Mucosa of descending colon (tissue), 3 donors: ENCODE measurements at places on chromosomes 5 and 9.

- no peak for DNase-seq
Measured at GRCh38 chr9:135392511-135392910, 87.1 kb upstream of the PPP1R26 start.

- no peak for DNase-seq
Measured at GRCh38 chr9:26058111-26058895, 380.1 kb upstream of the TUSC1 start.

DNA sequence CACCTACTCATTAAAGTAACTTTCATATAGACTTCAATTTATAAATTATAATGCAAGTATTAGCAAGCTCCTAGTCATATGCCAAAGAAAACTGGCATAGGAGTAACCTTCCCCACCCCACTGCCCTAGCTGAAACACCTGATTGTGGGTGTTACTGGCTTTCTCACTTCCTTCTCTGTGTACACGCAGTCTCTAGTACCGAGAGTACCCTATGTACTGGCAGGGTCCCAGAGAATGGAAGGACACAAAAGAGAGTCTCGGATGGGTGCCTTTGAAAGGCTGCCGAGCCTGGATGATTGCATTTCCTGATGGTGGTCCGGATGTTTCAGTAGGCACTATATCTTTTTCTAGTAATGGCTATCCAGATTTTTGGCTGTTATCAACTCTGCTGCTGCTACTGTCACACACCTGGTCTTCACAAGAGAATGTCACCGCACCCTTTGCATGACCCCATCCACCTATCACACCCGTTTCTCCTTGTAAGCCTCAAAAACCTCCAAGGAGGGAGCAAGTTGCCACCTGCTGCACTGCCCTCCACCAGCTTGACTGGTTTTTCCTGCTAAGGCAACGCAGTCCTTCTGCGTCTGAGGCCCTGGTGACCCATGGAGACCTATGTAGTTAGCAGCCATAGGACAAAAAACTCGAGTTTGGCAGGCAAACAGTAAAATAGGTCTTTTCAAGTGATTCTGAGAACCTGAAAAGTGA is 53.8 kb upstream of the CLINT1 start:
- DNase-seq: peak; percentile 67

DNA sequence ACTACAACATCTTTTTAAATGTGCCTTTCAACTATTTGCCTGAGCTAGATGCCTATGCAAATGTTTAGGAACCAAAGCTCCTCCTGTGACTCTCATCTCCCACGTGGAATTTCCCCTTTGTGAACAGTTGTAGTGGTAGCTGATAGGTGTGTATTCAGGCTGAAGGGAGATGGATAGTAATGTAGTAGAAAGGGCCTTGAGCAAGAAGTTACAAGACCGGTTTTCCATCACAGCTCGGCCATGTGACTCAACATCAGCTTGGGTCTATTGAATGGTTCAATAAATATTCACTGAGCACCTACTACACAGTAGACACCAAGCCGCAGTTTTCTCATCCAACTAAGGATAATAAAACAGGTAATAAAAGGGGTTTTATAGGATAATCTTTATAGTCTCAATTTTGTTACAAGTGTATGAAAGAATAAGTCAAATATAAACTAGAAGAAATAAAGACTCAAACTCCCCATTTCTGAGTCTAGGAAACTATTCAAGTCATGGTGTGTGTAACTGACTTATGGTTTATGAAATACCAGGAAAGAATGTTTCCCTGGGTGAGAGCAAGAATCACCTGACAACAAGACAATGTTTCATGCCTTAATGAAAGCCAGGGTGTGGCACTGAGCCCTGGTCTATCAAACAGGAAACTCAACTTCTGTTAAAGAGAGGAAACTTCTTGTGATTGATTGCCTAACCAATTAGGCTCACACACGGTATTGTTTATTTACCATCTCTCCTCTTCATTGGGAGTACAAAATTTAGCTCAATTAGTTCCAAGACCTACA is 187.1 kb upstream of the SPEF2 start:
- DNase-seq: no peak

GRCh38 chr5:83856881-83857280 is 136.2 kb upstream of the HAPLN1 start:
- no peak for DNase-seq

- no peak for DNase-seq
Measured at GRCh38 chr9:87063246-87063645, 115.9 kb upstream of the GAS1 start.

GRCh38 chr9:129597355-129598088 is 23.4 kb downstream of the C9orf50 start:
- DNase-seq: peak; percentile 64

- no peak for DNase-seq
Measured at GRCh38 chr5:134570886-134571285, 45.4 kb downstream of the JADE2 start.

DNA sequence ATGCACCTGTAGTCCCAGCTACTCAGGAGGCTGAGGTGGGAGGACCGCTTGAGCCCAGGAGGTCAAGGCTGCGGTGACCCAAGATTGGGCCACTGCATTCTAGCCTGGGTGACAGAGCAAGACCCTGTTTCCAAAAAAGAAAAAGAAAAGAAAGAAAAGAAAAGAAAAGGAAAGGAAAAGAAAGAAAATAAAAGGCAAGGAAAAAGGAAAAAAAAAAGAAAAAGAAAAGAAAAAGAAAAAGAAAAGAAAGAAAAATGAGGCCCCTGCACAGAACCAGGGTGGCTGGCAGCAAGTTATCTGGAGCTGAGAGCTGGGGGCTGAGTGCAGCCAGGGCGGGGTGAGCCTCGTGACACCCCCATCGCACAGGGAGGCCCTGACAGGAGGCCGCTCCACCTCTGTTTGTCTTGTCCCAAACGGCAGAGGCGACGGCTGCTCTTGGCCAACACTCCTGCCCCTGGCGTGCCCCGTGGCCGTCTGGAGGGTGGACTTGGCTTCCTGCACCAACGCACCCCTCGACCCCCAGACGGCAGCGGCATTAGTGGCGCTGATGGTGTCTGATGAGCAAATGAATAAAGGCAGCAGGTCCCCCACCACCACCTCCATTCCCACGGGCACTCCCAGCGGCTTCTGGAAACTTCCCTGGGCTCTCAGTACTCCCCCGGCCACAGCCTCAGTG is 16.7 kb downstream of the EXD3 start:
- no peak for DNase-seq

DNA sequence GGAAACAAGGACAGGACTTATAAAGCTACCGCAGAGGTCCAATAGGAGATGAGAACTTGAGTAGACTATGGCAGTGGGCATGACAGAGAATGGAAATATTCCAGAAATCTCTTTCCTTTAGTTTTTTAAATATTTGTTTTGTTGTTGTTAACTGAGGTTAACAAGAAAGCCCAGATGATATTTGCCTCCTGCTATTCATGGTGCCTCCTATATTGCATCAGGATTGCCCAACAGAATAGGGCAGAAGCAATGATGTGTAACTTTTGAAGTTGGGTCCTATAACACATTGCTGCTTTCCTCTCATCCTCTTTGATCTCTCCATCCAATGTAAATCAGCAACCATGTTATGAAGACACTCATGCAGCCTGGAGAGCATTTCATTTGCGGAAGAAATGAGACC is 42.8 kb downstream of the PDE4D start:
- no peak for DNase-seq

DNA sequence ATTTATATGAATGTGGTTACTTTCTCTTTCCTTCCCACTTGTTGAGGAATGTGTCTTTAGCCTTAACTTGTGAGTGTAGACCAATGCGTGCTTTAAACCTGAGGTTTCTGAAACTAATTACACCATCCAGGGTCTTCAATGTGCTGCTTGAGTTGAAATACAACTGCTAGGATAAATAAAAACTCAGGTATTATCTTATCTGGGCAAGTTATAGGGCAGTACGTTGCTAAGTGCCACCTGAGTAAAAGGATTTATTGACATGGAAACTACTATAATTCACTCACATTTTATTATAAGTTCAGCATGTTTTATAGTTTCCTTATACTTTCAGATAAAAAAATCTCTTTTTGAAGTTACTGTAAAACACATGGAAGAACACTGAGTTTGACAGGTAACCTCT is 1136.8 kb upstream of the NUDT12 start:
- no peak for DNase-seq

- no peak for DNase-seq
Measured at GRCh38 chr9:127528422-127529251, 77.3 kb downstream of the LRSAM1 start.

DNA sequence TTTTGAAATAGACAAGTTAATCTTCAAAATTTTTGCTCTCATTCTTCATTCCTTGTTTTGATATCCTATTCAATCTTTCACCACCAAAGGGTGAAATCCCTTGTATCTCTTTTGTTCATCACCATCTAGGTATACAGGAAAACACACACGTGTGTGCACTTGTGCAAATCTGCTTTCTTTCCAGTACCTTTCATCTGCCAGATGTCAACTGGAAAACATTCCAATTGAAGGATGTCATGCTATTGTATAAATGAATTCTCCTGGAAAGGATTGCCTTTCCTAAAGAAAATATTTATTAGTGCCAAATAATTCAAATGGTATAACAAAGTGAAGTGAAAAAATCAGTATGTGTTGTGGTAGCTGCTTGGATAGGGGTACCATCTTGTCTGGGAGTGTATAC is 123.7 kb downstream of the RANBP17 start:
- DNase-seq: no peak

DNA sequence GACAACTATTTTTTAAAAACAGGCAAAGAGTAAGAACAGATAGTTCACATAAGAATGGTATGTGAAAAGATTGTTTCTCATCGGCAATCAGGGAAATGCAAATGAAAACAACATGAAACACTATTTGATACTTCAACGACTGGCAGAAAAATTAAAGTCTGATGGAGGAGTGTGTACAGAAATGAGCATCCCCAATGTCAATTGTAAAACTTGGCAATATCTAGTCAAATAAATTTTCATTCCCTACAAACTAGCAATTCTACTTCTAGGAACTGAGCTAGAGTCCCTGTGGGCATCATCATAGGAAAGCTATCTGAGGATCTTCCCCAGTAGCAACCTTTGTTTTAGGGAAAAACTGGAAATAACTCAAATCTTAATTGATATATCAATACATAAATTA is 29.0 kb upstream of the MAP3K1 start:
- DNase-seq: no peak

DNA sequence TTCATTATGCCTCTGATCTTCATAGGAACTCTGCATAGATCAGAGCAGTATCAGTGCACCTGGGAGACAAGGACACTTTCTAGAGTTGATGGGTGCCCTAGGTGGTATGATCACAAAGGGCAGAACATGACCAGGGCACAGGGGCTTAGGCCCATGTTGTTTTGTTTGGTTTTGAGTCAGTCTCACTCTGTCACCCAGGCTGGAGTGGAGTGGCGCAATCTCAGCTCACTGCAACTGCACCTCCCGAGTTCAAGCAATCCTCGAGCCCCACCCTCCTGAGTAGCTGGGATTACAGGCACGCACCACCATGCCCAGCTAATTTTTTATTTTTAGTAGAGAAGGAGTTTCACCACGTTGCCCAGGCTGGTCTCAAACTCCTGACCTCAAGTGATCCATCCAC is 17.6 kb downstream of the ALDH7A1 start:
- DNase-seq: no peak

- no peak for DNase-seq
Measured at GRCh38 chr5:77129391-77129990, 42.4 kb upstream of the ZBED3 start.

GRCh38 chr5:124053340-124053739 is 541.4 kb downstream of the CSNK1G3 start:
- DNase-seq: no peak

DNA sequence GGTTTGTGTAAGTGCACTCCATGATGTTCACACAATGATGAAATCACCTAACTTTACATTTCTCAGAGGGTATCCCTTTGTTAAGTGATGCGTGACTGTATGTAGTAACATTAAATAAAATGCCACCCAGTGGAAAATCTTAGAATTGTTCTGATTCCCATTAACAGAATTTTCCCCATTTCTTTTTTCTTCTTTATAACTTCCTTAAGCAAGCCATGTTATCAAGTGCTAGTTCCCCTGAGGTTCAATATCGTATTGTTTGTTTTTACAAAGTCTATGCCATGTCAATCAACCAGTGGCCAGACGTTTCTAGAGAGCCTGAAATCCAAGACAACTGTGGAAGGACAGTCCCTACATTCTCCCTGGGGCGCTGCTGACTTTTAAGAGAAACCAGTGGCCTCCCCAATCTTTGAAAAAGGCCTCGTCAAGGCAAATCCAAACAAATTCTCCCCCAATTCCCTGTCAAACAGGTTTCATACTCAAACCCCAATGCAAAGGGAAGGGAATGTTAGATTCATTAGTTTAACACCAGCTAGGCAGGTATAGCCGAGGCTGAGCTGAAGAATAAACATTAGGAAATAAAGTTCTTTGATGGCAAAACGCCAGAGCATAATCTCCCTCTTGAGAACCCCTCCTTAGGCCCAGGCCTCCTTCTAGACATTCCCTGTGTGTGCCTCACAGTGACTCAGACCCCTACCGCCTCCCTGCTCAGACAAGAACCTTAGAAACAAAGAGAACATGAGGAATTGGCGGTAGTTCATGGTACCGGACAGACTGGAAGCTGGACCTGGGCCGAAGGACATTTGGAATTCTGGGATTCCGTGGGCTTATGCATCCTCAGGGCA is 198.7 kb downstream of the GNA14 start:
- no peak for DNase-seq

DNA sequence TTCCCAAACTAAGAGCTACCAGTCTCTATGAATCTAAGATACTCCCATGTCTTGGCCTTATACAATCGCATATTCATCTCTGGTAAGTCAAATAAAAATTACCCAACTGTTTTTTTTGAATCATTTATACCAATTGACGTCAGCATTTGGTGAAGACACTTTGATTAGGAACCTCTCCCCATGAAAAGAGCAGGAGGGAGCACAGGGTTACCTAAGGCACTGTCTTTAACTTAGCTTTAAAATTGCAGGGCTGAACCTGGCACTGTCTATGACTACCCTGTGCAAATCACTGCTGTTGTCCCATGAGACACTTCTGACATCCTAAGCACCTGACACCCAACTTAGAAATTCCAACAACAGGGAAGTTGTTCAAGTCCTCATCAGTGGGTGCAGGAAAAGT is 586.4 kb downstream of the MAT2B start:
- DNase-seq: no peak

DNA sequence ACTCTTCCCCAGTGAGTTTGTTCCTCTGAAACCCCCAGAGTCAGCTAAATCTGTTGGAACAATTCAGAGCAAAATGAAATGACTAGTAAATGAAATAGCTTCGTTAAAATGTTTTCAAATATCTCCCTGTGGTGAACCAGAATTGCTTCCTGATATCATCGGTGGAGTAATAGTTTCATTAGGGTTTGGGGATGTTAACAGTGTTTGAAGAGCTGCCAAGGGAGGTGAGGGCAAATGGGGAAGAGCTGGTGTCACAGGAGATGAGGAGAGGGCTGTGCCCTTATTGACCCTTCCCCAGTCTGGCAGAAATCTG is 4.3 kb upstream of the C7 start:
- no peak for DNase-seq
